Endothelial cell of umbilical vein (primary cell): ENCODE measurements at places on chromosomes 3 and 15. TPM values are rescaled to one million over a fixed set of nuclear protein-coding genes. Genes with fewer than 3 reads are reported as not detected.

PLA1A gene
- not detected in 2 replicates for total RNA-seq

MRPL47 gene
- 47.0 and 51.2 TPM in 2 replicates for total RNA-seq

DNA sequence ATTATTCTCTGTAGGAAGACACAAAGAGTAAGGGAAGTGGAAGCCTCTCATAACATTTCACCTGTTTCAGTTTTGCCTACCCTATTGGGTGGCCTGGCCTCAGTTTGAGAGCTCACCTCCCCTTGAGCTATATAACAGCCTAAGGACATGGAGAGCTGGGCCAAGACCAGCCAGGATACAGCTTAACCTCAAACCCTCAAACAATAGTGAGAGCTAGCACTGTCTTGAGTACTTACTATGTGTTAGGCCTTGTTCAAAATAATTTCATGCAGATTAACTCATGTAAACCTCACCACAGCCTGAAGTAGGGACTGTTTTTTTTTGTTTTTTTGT, 15.0 kb upstream of the TBL1XR1 start:
- no peak overlapping the region for H3K27ac ChIP-seq
- H3K4me3 ChIP-seq = no peak overlapping the region
- no peaks in the 10 kb centered on the region for H3K27me3 ChIP-seq
- H3K4me1 ChIP-seq = no peaks in the 10 kb centered on the region
- no peaks in the 10 kb centered on the region for H3K36me3 ChIP-seq
- DNase-seq = no peak

- no peak for DNase-seq
- H3K27me3 ChIP-seq = no peaks in the 10 kb centered on the region
- H3K4me1 ChIP-seq = no peaks in the 10 kb centered on the region
- no peaks in the 10 kb centered on the region for H3K36me3 ChIP-seq
These were observed 412.0 kb downstream of the FHIT start for GRCh38 chr3:60839246-60839645.

DNA sequence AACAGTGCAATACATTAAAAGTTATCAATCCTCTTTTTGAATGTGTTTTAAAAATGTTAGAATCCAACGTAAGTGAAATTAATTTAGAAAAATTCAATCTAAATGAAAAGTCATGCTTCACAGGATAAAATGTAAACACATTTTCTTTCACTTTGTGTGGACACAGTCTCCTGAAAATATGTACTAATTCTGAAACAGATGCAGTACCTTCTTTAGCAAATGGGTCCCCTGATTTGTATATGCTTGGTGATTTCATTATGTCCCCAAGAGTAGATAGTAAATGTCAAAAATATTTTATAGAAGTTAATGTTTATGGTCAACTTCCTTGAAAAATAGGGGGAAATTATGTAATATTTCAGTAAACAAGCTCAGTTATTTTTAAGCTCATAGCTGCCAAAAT, 28.9 kb downstream of the FOXP1 start:
- no peaks in the 10 kb centered on the region for H3K36me3 ChIP-seq
- no peak overlapping the region for H3K27ac ChIP-seq
- no peaks in the 10 kb centered on the region for H3K27me3 ChIP-seq
- peaks cover 17% of the 10 kb centered on the region for H3K4me1 ChIP-seq
- no peak overlapping the region for H3K4me3 ChIP-seq
- DNase-seq = no peak

GRCh38 chr15:64905119-64905831, 6.4 kb upstream of the ANKDD1A start:
- peak overlapping the region; percentile 35 for H3K4me3 ChIP-seq
- peaks cover 11% of the 10 kb centered on the region for H3K4me1 ChIP-seq

DNA sequence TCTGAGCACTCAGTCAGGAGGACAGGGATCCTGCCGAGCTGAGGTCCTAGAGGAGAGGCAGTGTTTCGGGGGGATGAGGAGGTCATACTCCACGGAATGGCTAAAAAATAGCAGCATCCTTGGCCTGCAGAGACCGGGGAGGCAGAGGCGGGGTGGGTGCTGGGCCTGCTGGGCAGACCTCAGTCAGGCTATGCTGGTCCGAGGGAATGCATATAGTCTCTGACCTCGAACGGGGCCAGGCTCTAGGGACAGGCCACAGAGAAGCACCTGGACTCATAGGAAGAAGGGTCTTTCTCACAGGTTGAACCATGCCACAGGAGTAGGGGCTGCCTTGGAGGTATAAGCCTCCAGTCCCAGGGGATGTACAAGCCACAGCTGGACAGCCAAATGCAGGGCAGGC, 14.0 kb upstream of the SKIC8 start:
- DNase-seq = no peak
- H3K27me3 ChIP-seq = no peaks in the 10 kb centered on the region
- H3K4me3 ChIP-seq = no peak overlapping the region
- H3K36me3 ChIP-seq = no peaks in the 10 kb centered on the region
- H3K27ac ChIP-seq = no peak overlapping the region

GRCh38 chr15:77454951-77455350, 34.3 kb downstream of the HMG20A start:
- peak overlapping the region; percentile 96 for H3K27ac ChIP-seq
- no peaks in the 10 kb centered on the region for H3K36me3 ChIP-seq
- H3K4me1 ChIP-seq = peaks cover 54% of the 10 kb centered on the region
- no peak overlapping the region for H3K4me3 ChIP-seq
- no peaks in the 10 kb centered on the region for H3K27me3 ChIP-seq

GRCh38 chr3:57949344-57949743, 58.9 kb upstream of the FLNB start:
- H3K36me3 ChIP-seq = no peaks in the 10 kb centered on the region
- H3K4me3 ChIP-seq = no peak overlapping the region
- peaks cover 39% of the 10 kb centered on the region for H3K4me1 ChIP-seq
- H3K27ac ChIP-seq = no peak overlapping the region
- H3K27me3 ChIP-seq = no peaks in the 10 kb centered on the region

- no peak overlapping the region for H3K4me3 ChIP-seq
- no peaks in the 10 kb centered on the region for H3K27me3 ChIP-seq
- DNase-seq = no peak
These were observed 243.5 kb upstream of the TRIM42 start for GRCh38 chr3:140434261-140434905.

DNA sequence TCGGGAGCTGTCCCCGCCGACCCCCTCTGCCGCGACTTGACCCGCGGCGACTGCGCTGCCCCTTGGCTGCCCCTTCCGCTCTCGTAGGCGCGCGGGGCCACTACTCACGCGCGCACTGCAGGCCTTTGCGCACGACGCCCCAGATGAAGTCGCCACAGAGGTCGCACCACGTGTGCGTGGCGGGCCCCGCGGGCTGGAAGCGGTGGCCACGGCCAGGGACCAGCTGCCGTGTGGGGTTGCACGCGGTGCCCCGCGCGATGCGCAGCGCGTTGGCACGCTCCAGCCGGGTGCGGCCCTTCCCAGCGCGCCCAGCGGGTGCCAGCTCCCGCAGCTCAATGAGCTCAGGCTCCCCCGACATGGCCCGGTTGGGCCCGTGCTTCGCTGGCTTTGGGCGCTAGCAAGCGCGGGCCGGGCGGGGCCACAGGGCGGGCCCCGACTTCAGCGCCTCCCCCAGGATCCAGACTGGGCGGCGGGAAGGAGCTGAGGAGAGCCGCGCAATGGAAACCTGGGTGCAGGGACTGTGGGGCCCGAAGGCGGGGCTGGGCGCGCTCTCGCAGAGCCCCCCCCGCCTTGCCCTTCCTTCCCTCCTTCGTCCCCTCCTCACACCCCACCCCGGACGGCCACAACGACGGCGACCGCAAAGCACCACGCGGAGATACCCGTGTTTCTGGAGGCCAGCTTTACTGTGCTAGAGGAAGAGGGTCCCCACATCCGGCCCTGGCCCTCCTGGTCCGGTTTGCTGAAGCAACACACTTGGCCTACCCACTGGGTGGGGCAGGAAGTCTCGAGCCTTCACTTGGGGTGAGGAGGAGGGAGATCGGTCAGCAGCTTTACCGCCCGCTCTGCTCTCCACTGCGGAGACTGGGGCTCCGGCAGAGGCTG, at the start of gene RASSF1:
Gene RASSF1, minus strand, starts transcription at position 389 of the 882 bp plus-strand sequence. Its CDS starts 31 bp downstream, at position 358.
- no peak for DNase-seq
- no peaks in the 10 kb centered on the region for H3K27me3 ChIP-seq
- H3K4me3 ChIP-seq = peak within 1 kb of the TSS; percentile 6
- peaks cover 25% of the 10 kb centered on the region for H3K4me1 ChIP-seq

- peak overlapping the region; percentile 67 for H3K27ac ChIP-seq
- H3K36me3 ChIP-seq = peaks cover 10% of the 10 kb centered on the region
- peak; percentile 68 for DNase-seq
These were observed 25.4 kb downstream of the ADPGK start for GRCh38 chr15:72758182-72758581.

DNA sequence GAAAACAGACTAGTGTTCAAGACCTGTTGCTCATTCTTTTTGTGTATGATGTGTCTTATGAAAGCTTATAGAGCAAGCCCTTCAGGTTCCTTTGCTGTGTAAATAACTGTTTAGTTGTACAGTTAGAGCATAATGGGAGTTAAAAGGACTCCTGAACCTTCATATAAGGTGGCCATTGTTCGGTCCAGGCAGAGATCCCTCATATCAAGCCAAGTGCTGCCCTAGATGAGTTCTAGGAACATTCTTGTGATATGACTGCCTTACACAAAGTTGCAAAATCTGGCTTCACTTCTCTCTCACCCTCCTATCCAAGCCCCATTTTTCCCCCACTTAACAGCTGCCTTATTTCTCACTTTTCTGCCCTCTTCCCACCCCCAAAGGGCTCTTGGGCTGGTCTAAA, 26.9 kb downstream of the GYG1 start:
- peaks cover 6% of the 10 kb centered on the region for H3K36me3 ChIP-seq
- H3K4me1 ChIP-seq = peaks cover 9% of the 10 kb centered on the region
- no peak overlapping the region for H3K4me3 ChIP-seq
- no peak overlapping the region for H3K27ac ChIP-seq

GRCh38 chr3:71581457-71582035, 2.0 kb downstream of the FOXP1 start:
- peaks cover 56% of the 10 kb centered on the region for H3K4me1 ChIP-seq
- H3K27me3 ChIP-seq = no peaks in the 10 kb centered on the region
- peak overlapping the region; percentile 84 for H3K4me3 ChIP-seq
- H3K27ac ChIP-seq = peak overlapping the region; percentile 78

DNA sequence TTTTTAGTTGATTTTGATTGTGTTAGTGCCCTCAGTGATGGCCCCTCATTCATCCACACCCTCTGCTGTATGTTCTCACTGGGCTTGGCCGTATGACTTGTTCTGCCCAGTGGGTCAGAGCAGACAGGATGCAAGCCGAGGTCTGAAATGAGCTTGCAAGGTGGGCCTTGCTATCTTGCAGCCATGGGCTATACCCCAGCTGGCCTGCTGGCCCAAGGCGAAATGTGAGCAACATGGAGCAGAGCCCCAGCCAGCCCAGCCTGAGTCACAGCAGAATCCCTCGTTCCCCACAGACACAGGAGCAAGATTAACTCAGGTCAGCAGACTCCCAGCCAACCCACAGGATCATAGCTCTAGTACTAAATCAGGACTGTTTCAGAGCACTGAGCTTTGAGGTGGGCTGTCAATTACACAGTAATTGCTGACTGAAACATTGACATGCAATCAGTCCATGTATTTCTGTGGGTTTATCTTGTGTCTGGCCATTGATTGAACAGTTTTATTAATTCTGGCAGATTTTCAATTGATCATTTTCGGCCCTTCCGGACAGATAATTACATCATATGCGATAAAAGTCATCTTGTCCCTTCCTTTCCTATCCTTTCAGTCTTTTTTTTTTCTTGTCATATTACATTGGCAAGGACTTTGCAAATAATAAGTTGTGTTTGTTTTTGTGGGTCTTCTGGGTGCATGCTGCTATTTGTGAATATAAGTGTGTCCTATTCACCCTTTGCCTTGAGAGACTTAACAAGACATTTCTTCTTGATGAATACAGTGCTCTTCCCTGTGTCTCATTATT, 27.1 kb downstream of the KLF15 start:
- H3K4me1 ChIP-seq = no peaks in the 10 kb centered on the region
- no peak for DNase-seq
- no peak overlapping the region for H3K27ac ChIP-seq
- no peaks in the 10 kb centered on the region for H3K36me3 ChIP-seq
- H3K4me3 ChIP-seq = no peak overlapping the region
- H3K27me3 ChIP-seq = no peaks in the 10 kb centered on the region

GRCh38 chr3:12436514-12437220, 47.6 kb upstream of the TSEN2 start:
- no peaks in the 10 kb centered on the region for H3K36me3 ChIP-seq
- DNase-seq = no peak
- H3K27me3 ChIP-seq = peaks cover 10% of the 10 kb centered on the region
- no peaks in the 10 kb centered on the region for H3K4me1 ChIP-seq

DNA sequence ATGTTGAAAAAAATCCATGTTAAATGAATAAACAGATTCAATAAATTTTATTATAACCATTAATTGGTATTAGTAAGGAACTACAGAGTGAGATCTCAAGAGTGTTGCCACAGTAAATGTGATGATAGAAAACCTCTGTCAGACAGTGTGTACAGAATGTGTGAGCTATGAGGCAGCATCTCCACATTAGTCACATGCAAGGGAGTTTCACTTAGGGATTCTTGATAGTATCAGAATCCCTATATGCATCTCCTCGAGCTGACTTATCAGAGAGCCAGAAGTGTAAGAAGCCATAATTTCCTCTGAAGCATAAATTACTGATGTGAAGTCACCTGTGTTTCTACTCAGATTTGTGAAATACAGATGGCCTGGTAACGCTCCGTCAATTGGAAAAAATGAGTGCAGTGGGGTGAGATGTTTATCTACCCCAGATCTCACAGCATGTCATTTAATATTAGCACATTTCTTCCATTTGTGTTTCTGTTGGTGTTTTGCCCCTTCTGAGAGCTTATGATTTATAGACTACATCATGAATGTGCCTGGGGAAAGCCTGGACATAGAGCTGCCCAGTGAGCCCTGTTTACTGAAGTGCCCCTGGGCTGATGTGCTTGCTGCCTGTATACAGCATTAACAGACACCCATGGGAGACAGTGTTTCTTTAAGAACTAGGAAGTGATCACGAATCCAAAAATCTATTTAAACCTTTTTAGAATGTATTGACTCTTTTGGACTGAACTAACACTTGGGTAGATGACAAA, 262.4 kb downstream of the CPNE4 start:
- H3K4me3 ChIP-seq = no peak overlapping the region
- no peaks in the 10 kb centered on the region for H3K27me3 ChIP-seq
- no peaks in the 10 kb centered on the region for H3K4me1 ChIP-seq
- no peaks in the 10 kb centered on the region for H3K36me3 ChIP-seq
- DNase-seq = no peak
- H3K27ac ChIP-seq = no peak overlapping the region

DNA sequence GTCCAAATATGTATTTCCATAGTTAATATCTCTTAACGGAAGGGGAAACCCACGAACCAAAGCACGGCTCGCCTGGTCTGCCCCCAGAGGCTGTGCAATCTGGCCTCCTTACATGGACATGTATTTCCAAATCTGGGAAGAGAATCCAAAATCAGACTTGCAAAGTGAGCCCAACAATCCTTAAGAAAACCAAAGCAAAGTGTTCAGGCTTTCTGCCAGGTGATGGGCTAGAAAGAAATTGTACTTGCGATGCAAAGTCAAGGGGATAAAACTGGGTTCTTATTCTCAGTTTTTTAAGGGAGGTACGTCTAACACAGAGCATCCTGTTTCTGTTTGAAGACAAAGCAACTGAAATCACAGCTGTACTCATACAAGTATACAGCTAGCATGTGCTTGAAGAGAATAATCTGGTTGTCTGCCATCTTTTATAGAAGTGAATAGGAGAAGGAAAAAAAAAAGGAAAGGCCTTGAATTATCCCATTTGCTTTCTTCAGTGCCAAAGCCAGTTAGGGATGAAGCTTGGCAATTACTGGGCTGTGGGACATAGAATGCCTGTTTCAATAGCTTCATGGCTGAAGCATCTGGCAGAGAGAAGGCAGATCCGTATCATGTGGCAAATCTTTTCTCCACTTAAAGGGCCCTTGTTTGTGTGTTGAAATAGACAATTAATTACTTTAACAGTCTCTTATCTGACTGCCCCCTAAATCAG, 48.4 kb downstream of the LRIG1 start:
- H3K27ac ChIP-seq = no peak overlapping the region
- peaks cover 11% of the 10 kb centered on the region for H3K4me1 ChIP-seq
- H3K4me3 ChIP-seq = no peak overlapping the region
